ENCODE measurements at places on chromosomes 1 and 21.

- no peak for DNase-seq
Observed at GRCh38 chr1:218353656-218354055, 8.5 kb downstream of the TGFB2 start.

GRCh38 chr1:55326496-55327243 is 111.5 kb upstream of the USP24 start:
- no peak for DNase-seq

DNA sequence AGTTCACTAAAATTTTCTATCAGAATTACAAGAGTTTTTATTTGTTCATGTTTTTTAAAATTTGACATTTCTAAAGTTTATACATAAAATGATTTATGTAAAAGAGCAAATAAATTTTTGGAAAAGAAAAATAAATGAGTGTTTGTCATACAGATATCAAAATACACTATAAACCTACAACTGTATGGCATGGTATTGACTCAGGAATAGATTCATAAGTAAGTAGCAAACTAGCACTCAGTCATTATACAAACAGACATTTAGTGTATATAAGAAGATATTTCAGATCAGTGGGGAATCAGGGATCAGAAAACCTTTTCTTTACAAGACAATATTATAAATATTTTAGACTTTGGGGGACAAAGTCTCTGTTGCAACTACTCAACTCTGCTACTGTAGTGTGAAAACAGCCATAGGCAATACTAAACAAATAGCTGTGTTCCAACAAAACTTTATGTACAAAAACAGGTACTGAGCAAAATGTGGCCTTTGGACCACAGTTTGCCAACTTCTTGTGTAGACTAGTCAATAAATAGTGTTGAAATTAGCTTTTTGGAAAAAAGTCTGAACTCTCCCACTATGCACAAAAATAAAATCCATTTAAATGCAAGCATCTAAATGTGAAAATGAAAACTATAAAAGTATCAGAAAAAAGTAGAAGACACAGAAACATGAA is 508.8 kb upstream of the CAMK1G start:
- DNase-seq = no peak

DNA sequence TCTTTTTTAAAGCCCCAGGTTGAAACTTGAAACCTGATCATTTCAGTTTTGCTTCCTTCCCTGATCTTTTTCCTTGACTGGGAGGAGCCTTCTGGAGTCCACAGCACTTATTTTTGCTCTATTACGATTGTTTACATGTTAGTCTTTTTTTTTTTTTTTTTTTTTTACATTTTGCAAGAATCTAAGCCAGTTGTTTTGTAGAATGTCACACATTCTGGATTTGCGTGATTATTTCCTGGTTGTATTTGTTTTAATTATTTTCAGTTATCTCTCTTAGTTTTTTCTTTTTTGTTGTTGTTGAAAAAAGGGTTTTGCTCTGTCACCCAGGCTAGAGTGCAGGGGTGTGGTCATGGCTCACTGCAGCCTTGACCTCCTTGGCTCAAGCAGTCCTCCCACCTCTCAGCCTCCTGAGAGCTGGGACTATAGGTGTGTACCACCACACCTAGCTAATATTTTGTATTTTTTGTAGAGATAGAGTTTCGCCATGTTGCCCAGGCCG is 32.8 kb downstream of the OSBPL9 start:
- no peak for DNase-seq

- DNase-seq = no peak
Observed at GRCh38 chr1:219220945-219221344, 47.3 kb downstream of the LYPLAL1 start.

DNA sequence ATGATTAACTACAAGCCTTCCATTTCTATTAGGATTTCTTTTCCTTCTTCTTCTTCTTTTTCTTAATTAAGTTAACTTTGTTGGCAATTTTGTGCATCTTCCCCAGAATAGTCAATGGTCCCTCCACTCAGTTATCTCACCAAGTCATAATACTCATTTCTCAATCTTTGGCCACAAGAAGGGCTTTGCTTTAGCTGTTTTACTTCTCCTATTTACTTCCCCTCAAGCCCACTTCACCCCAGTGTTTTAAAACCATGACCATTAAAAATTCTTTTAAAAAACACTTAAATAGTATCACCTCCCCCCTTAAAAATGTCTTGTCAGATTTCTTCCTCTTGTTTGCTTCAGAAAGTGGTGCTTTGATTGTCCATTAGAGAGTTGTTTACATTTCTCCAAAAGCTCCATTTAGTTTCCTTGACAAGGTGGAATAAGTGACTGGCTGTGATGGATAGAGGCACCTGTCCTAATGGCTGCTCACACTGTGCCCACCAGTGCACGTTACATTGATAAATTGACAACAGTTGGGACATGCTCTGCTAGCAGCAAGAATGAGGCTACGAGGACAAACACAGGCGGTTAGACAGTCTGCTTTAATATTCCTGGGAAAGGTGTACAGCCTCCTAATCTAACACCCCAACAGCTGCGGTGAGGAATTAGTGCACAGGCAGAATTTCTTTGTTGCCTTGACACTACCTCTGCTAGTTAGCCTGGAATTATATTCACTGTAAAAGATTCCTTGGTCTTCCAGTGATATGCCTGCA is 354.7 kb downstream of the LMO4 start:
- peak; percentile 58 for DNase-seq

GRCh38 chr1:155130272-155131006 is 2.8 kb downstream of the EFNA1 start:
- DNase-seq = no peak

All from NCI-H1105 (cell line).